ENCODE measurements at places on chromosomes 16 and 17.

- DNase-seq = no peak
Observed at GRCh38 chr16:82895843-82896242, 269.1 kb downstream of the CDH13 start.

DNA sequence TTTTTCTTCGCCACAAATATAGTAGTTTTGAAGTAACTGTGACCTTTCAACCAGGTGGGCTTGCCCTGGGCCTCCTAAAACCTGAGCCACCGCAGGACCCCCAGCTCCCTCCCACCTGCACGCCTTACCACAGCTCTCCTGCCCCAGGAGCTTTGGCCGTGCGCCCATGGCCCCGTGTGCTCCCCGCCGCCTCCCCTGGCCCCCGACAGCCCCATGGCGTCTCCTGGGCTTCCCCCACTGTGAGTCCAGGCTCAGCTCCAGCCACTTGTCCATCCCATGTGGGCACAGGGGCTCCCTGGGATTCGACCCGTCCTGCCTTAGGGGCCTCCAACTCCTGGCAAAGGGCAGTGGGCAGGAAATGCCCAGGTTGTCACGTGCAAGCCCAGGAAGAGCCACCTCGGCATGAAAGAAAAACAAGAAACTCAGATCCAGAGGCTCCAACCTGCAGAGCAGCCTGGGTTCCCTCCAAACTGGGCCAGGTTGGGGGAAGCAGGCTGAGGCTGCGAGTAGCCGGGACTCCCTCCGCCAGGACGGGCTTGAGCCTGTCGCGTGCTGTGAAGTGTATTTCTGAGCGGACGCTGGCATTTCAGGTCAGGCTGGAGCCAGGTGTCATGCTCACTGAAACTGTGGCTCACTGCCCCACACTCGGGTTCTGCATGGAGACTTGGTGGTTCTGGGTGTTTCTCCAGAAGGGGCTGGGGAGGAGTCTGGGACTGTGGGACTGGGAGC lies 5.8 kb downstream of the LGALS3BP start:
- DNase-seq = no peak

- no peak for DNase-seq
Observed at GRCh38 chr17:31787857-31788570, 71.0 kb downstream of the COPRS start.

- no peak for DNase-seq
Observed at GRCh38 chr16:29989111-29989858, 6.1 kb downstream of the HIRIP3 start.

- DNase-seq = no peak
Observed at GRCh38 chr17:47615766-47616424, 33.8 kb upstream of the KPNB1 start.

- DNase-seq = no peak
Observed at GRCh38 chr17:48001197-48001596, 30.3 kb downstream of the CDK5RAP3 start.

DNA sequence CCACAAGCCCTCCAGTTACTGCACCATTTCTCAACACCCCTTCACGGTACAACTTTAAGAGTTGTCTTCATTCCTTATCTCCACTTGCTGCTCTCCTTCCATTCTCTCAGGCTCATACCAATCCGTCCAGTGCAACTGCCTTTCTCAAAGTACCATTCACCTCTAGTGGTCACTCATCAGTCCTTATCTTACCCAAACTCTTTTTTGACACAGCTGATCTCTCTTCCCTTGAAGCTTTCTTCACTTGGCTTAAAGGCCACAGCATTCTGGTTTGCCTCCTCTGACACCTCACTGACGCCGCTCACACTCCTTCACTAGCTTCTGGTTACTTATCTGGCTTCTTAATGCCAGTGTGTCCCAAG lies 24.9 kb downstream of the UBE2G1 start:
- DNase-seq = no peak

DNA sequence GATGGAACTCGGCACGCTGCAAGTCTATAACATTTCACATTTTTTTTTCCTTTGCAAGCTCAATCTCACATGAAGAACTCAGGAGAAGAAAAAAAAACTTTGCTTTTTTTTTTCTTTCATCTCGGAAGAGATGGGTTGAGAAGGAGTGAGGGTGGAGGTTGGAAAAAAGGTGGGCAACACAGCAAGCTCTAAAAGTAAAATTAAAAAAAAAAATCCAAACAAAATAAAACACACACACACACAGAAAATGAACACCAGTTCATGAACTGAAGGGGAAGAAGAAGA lies 2.5 kb downstream of the MAF start:
- DNase-seq = no peak

DNA sequence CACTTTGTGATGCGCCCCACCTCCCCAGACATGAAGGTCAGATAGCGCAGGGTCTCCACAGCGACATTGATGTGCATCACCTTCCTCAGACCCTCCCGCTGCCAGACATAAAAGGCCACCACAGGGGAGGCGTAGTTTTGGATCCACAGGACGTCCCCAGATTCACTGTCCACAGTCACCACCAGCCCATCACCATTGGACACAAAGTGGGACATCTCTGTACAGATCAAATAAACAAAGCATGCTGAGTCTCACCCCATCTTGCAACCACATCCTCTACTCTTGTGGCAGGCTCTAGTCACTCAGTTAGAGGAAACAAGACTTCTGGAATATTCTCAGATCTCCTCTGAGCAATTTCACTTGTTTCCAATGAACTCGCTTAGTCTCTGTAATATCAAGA lies 46.3 kb upstream of the ICAM2 start:
- DNase-seq = no peak

DNA sequence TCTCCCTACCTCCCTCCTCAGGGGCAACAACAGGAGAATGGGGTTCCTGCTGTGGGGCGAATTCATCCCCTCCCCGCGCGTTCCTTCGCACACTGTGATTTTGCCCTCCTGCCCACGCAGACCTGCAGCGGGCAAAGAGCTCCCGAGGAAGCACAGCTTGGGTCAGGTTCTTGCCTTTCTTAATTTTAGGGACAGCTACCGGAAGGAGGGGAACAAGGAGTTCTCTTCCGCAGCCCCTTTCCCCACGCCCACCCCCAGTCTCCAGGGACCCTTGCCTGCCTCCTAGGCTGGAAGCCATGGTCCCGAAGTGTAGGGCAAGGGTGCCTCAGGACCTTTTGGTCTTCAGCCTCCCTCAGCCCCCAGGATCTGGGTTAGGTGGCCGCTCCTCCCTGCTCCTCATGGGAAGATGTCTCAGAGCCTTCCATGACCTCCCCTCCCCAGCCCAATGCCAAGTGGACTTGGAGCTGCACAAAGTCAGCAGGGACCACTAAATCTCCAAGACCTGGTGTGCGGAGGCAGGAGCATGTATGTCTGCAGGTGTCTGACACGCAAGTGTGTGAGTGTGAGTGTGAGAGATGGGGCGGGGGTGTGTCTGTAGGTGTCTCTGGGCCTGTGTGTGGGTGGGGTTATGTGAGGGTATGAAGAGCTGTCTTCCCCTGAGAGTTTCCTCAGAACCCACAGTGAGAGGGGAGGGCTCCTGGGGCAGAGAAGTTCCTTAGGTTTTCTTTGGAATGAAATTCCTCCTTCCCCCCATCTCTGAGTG lies 5.9 kb upstream of the LASP1NB start:
- no peak for DNase-seq

DNA sequence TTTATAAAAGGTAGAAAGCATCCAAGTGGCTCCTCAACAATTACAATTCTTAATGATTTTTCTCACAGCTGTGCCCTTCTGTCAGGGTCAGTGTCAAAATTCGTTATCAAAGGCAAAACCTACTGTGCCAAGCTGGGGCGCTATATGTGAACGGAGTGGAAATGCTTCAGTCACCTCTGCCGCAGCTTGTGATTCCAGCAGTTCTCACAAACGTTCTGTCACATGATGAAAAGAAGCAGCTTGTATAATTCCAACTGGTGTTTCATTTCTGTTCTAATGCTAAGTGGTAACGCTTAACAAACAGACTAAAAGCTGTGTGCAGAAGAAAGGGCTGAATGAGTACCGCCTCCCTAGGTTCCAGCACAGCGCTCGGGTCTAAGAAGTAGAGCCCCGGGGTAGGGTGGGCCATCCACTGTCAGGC lies 14.2 kb downstream of the PLD6 start:
- DNase-seq = no peak

DNA sequence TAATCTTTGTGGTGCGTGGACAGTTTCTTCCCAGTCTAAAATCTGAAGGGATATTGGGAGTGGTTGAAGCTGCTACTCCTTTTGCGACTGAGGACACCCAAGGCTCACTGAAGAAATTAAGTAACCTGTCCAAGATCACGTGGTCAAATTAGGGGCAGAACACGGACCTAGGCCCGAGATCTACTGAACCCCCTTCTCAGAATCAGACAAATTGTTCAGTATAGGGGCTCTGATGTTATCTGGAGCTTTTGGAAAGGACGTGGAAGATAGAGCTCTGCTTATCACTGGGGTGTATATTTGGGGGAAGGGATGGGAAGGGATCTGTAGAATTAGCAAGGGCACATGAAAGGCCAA lies 857 bp downstream of the TANGO6 start:
- no peak for DNase-seq

DNA sequence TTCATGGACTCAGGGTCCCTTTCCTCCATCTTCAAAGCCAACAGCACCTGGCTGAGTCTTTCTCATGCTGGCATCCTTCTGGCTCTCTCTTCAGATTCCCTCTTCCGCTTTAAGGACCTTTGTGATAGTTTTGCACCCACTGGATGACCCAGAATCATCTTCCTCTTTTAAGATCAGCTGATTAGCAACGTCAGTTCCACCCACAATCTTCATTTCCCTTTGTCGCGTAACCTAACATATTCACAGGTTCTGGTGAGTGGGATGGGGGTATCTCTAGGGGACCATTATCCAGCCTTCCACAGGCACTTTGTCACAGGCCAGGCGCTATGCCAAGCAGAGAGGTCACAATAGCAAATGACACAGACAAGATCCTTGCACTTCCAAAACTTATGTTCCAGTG lies 593.8 kb downstream of the MAF start:
- DNase-seq = no peak

DNA sequence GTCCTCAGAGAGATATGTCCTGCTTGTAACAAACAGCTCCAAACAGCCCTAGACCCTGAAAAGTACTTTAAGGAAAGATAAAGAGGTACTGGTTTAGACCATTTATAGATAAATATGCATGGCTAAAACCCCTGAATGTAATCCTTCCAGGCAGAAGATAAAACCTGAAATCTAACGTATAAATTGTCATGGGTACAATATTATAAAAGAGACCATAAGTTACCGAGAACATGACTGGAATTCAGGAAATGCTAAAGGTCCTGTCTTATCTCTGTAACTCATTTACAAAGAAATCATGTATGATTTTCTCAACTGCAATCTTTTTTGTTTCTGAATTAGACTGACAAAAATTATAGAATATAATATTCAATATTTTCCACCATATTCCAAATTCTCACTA lies 9.2 kb upstream of the KANSL1 start:
- DNase-seq = no peak

GRCh38 chr16:30094541-30095165 lies 1.4 kb downstream of the YPEL3 start:
- DNase-seq = no peak

DNA sequence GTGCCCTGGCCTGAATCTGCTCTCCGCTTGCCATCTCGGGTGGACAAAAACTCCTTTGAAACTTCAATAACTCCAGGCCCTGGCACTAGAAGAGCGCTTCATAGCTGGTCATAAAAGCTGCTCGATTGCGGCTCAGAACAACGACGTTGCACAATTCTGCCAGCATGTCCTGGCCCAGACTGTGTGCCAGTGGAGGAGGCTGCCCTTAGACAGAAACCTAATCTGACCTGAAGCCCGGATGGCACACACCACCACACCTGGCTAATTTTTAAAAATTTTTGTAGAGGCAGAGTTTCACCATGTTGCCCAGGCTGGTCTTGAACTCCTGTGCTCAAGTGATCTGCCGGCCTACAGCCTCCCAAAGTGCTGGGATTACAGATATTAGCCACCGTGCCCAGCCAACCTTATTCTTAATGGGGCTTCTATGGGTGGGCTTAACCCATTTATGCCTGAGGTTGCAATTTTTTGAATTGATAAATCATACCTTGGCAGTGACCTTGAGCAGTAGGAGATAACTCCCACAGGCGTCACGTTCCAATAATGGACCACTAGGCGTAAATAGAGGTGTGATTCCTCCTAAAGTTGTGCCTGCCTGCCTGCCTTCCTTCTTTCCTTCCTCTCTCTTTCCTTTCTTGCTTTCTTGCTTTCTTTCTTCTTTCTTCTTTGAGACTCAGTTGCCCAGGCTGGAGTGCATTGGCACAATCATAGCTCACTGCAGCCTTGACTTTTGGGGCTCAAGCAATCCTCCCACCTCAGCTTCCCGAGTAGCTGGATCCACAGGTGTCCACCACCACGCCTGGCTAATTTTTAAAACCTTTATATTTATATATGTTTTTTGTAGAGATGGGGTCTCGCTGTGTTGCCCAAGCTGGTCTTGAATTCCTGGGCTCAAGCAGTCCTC lies 1.1 kb upstream of the PPL start:
- DNase-seq = no peak

GRCh38 chr17:330993-331701 lies 21.5 kb downstream of the RPH3AL start:
- no peak for DNase-seq

DNA sequence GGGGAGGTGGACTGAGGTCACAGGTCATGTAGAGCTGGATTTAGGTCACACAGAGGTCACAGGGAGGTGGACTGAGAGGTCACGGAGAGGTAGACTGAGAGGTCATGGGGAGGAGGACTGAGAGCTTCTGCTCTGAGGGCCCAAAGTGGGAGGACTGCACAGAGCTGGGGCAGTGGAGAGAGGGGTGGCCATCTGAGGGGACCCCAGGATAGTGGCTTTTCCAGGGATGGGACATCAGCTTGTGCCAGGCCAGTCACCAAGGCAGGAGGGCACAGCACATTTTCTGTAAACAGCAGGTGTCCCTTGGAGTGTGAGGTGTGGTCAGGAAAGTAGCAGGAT lies 26.1 kb upstream of the JPT2 start:
- no peak for DNase-seq

DNA sequence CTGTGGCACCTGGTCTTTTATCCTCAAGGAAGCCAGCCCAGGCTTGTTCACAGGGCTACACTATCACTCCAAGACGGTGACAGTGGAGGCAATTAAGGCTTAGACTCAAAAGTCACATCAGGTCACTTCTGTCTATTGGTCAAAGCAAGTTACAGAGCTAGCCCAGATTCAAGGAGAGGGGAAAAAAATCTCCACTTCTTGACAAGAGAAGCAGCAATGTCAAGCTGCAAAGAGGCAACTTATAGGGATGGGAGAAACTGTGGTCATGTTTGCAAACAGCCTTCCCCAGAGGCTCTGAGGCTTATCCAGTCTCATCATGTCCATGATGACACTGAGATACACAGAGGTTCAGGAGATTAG lies 31.6 kb downstream of the SERPINF1 start:
- no peak for DNase-seq

GRCh38 chr17:72419866-72420774 lies 299.3 kb downstream of the SOX9 start:
- DNase-seq = no peak

- no peak for DNase-seq
Observed at GRCh38 chr16:68776821-68777485, 39.9 kb downstream of the CDH1 start.

Data from NCI-H187 treated with DMSO at 0.1 percent for 48 hours (cell line).